ENCODE measurements at places on chromosomes 6 and 20. TPM values are rescaled to one million over a fixed set of nuclear protein-coding genes. Genes with fewer than 3 reads are reported as not detected.

MACROD2 gene
- total RNA-seq, result 11.5 TPM

GRCh38 chr20:32494483-32495216 lies 90.5 kb downstream of the NOL4L start:
- no peaks in the 10 kb centered on the region for H3K27me3 ChIP-seq
- no peak for DNase-seq
- H3K4me3 ChIP-seq, result no peak overlapping the region
- H3K36me3 ChIP-seq, result no peaks in the 10 kb centered on the region
- no peak overlapping the region for H3K27ac ChIP-seq

SYNE1 gene
- total RNA-seq, result 16.7 TPM

- H3K27me3 ChIP-seq, result no peaks in the 10 kb centered on the region
- no peak overlapping the region for H3K27ac ChIP-seq
- DNase-seq, result no peak
- H3K4me1 ChIP-seq, result no peaks in the 10 kb centered on the region
Measured at GRCh38 chr6:165718491-165718891, 55.5 kb upstream of the PDE10A start.

DNA sequence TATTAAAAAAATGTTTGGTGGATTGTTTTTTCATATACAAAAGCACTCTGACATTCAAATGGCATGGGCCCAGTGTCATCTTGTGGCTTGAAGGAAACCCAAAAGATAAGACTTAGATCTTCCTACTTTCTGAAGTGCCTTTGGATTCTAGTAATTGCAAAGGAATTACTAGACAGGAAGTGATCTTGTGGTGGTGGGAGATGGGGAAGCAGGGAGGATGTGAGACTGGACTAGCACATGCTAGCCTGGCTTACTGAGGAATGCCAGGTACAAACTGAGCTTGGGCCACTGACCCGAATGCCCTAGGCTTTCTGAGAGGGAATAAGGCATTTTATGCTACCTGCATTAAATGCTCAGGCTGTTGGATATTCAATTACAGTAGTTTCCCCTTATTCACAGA lies 59.0 kb downstream of the AFG1L start:
- no peak overlapping the region for H3K27ac ChIP-seq
- no peak for DNase-seq
- H3K4me1 ChIP-seq, result no peaks in the 10 kb centered on the region
- no peaks in the 10 kb centered on the region for H3K36me3 ChIP-seq

HDGFL1 gene
- total RNA-seq, result not detected

ALDH8A1 gene
- total RNA-seq, result 1.9 TPM

SIRPB1 gene
- 11.6 TPM for total RNA-seq

- no peak for DNase-seq
- no peak overlapping the region for H3K27ac ChIP-seq
- no peak overlapping the region for H3K4me3 ChIP-seq
- H3K4me1 ChIP-seq, result no peaks in the 10 kb centered on the region
- no peaks in the 10 kb centered on the region for H3K27me3 ChIP-seq
Measured at GRCh38 chr20:35012227-35013069, 56.8 kb downstream of the MYH7B start.
